ENCODE measurements at places on chromosomes 6 and 20.

DNA sequence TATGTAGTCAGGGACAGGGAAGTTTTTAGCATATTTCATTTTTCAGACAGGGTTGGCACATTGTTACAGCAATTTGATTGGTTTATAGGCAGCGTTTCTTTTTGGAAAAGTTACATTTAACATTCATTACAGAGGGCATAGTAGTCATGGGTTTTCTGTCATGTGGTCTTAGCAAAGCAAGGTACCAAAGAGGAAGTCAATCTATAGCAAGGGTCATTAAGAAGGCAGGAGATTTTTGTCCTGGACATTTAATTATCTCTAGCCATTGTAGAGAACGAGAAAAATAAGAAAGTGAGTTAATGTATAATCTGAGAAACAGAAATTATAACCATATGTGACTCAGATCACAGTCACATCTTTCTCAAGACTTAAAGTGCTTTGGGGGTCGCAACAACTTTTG, 47.4 kb downstream of the TPD52L1 start:
- DNase-seq, result peak; percentile 6

DNA sequence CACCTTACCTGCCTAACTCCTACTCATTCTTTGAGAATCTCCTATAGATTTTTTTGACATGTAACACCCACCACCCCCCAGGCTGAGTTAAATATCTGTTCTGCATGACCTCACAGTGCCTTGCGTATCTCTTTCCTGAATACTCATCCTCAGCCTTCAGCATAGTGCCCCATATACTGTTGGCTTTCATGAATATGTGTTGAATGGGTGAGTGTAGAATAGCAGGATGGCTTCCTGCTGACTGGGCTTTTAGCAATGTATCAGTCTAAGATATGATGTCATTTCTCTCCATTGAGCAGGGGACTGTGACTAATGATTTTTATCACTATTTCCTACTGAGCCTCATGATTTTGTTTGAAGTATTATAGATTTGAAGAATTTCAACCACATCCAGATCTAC, 361.6 kb upstream of the MARCKS start:
- DNase-seq, result peak; percentile 90

DNA sequence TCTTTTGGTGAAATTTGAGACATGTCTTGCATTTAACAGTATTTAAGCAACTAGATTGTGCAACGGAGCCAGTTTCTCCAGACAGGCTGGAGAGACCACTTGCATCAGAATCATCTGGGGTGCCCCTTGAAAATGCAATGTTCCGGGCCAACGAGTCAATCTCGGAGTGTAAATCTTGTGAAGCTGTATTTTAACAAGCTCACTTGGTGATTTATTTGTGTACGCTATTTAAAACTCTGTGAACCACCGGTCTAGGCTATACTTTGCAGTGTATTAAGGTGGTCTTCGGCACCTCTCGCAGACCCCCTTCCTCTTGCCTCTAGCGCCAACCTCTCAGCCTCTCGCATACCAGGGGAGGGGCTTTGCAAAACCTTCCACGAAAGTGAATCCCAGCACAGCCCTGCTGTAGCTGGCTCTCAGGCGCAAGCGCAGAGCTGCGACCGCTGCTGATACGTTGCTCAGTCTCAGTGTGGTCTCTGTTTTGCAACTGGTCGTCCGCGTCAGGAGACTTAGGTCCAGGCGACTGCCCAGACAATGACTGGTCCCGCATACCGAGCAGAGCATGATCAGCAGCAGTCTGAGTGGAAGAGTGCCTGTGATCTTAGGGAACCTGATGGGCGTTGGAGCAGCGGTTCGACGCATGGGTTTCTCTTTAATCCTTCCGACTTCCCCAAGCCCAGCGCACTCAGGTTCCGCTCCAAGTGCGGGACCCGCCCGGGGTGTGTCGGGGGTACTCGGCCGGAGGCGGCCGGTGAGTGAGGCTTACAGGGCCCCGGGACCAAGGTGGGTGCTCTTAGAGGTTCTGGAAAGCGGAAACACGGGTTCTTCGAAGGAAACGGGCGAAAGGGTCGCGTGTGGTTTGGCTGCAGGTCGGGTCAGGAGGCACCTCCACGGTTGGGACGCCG, at the start of gene ZNF391:
Gene ZNF391, plus strand, starts transcription at position 467 of the 905 bp plus-strand sequence. CDS start 11,612 bp downstream, outside the sequence.
- peak; percentile 92 for DNase-seq

DNA sequence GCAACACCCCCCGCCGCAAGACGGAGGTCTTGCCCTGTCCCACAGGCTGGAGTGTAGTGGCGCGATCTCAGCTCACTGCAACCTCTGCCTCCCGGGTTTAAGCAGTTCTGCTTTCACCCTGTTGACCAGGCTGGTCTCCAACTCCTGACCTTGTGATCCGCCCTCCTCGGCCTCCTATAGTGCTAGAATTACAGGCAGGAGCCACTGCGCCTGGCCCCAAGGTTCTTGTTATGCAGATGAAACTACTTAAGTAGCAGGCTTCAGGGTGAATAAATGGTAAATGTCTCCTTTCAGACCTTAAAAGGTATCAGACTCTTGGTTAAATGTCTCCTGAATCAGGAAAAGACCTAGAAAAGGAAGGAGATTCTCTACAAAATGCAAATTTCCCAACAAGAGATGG, 95.4 kb upstream of the TMEM181 start:
- DNase-seq, result no peak

DNA sequence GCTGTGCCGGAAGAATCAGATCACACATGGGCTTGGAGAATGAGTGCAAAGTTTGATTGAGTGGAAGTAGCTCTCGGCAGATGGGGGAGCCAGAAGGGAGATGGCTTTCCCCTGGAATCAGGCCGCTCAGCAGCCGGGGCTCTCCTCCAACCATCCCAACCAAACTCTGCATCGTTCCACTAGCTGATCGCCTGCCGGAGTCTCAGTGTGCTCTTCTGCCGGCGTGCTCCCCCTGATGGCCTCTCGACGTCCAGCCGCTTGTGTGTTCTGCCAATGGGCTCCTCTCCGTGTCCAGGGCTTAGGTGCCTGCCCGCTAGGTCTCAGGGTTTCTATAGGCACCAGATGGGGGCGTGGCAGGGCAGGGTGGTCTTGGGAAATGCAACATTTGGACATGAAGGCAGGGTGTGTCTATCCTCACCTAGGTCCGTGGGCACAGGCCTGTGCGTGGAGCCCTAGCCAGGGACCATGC, 4.9 kb upstream of the BIRC7 start:
- DNase-seq, result peak; percentile 78

DNA sequence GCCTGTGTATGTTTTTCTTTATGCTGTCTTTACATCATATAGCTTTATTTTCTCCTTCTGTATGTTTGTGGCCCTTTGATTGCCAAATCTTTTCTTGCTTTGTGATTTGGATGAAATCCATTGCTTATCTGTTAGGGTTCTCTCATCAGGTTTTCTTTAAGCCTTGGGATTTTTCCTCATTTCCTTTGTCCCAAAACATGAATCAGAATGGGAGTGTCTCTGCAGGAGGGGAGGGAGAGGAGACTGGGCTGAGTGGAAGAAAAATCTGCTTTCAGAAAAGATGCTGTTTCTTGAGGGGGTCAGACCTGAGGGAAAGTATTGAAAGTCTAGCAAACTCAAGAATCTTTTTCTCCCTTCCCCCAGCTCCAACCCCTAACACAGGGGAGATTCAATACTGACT, 758.0 kb upstream of the MMS22L start:
- no peak for DNase-seq

- no peak for DNase-seq
Observed at GRCh38 chr6:150622941-150623874, 23.5 kb downstream of the PLEKHG1 start.

- DNase-seq, result peak; percentile 93
Observed at GRCh38 chr20:32031007-32031958, 20.8 kb upstream of the HCK start.

GRCh38 chr6:35084041-35084491, 57.1 kb downstream of the TCP11 start:
- DNase-seq, result no peak

- no peak for DNase-seq
Observed at GRCh38 chr6:142550310-142551063, 248.7 kb downstream of the ADGRG6 start.
